ENCODE measurements at places on chromosomes 1 and 21. TPM values are rescaled to one million over a fixed set of nuclear protein-coding genes. Genes with fewer than 3 reads are reported as not detected.

Gene OR2AJ1
- not detected for total RNA-seq

Gene KCNJ6
- not detected for total RNA-seq

Gene TMOD4
- not detected for total RNA-seq

Gene BGLAP
- 0.61 TPM for total RNA-seq

Gene PRAMEF7
- total RNA-seq = not detected

Gene CSF3R
- total RNA-seq = not detected

Gene S100PBP
- 17.5 TPM for total RNA-seq

Gene EPHX1
- total RNA-seq = 7.9 TPM

Gene NBPF6
- not detected for total RNA-seq

Gene UQCRHL
- total RNA-seq = 2.9 TPM

Gene NCAM2
- total RNA-seq = 0.97 TPM

Gene OR2T29
- not detected for total RNA-seq

Gene TRIM17
- not detected for total RNA-seq

Gene CD48
- total RNA-seq = not detected

Gene RNU1-3
- under 0.01 TPM for total RNA-seq

Gene OR2AK2
- total RNA-seq = not detected
